Stomach (tissue), 19 donors: ENCODE measurements at places on chromosomes 7 and 10. TPM values are rescaled to one million over a fixed set of nuclear protein-coding genes. Genes with fewer than 3 reads are reported as not detected.

Gene WEE2
- not detected for polyA plus RNA-seq

Gene HIBADH
- polyA plus RNA-seq = 19.8 TPM

- DNase-seq = no peak
Measured at GRCh38 chr7:80420876-80421275, 91.0 kb downstream of the GNAT3 start.

DNA sequence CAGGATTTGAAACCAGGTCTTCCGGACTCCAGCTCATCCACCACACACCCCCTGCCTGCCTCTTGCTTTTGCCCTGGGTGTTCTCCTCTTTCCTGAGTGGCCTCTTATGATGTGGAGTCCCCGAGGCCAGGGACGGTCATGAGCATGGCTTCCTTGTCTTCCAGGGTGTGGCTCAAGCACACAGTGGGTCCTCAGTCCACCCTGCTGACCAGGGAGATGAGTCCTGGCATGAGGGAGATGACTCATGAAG lies 32.8 kb downstream of the DNAJB12 start:
- no peak for DNase-seq
